NCI-H1092 (cell line): ENCODE measurements at places on chromosomes 13 and 19.

DNA sequence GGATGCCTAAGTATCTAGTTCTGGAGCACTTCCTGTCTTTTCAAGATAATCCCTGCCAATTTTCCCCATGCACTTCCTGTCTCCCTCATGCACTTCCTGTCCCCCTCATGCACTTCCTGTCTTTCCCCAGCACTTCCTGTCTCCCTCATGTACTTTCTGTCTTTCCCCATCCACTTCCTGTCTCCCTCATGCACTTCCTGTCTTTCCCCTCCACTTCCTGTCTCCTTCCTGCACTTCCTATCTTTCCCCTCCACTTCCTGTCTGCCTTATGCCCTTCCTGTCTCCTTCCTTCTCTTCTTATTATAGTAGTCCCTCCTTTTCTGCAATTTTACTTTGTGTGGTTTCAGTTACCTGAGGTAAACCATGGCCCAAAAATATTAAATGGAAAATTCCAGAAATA, 3.0 kb upstream of the TNNT1 start:
- DNase-seq = no peak

DNA sequence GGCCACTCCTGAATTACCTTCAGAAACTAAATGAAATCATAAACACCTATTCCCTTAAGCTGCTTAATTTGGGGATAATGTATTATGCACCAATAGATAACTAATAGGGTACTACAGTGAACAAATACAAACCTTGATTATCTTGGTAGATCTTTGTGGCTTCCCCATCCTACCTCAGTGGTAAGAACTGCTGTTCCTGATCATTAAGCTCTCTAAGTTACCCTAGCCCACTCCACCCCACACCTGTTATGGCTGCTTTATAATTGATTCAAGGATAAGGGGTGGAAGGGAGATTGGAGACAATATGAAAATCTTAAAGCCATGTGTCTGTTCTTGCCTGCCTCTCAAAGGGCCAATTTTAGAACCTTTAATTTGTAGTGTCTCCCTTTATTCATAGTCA, 121.2 kb downstream of the LMO7 start:
- DNase-seq = no peak

GRCh38 chr13:39411511-39411910, 191.5 kb downstream of the LHFPL6 start:
- no peak for DNase-seq

GRCh38 chr13:77506874-77507273, 28.6 kb upstream of the SCEL start:
- no peak for DNase-seq

GRCh38 chr19:46915386-46915785, 54.6 kb downstream of the ARHGAP35 start:
- DNase-seq = no peak

- no peak for DNase-seq
Observed at GRCh38 chr19:2371656-2372055, 11.6 kb downstream of the TMPRSS9 start.

- no peak for DNase-seq
Observed at GRCh38 chr13:33308863-33309262, 23.3 kb upstream of the STARD13 start.

DNA sequence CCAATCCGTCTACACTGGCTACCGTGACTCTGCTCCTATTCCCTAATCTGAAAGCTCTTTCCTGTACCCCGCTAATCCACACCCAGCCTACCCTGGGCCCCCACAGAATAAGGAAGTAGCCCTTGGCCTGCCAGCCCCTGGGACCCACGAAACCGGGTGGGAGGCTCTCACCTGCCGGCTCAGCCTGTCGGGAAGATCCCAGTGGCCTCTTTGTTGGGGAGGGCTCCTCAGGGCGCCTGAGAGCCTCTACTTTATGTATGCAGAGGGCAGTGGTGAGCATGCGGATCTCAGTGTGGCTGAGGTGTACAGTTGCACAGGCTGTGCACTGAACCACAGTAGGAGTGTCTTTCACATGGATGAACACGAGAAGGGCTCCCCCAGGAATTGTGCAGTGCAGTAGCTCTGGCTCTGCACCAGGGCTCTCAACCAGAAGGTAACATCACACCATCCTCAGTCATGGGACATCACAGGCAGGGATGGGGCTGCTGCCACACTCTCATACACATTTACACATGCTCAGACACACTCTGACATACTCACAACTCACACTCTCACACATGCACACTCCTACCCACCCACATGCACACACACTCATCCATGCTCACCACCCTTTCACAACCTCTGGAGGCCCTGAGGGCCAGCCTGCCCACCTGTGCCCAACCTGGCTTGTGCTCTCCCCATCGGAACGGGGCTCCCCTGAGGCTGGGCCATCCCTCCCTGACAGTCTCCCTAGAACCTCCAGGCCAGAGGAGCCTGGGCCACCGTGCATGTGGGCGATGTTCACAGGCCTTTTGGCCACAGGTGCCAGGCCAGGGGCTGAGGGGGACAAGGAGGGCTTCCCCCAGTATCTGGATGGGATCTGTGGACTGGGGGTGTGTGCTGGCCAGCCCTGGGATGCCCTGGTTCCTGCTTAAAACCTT, 135.0 kb downstream of the URI1 start:
- DNase-seq = no peak

GRCh38 chr19:32891609-32892008, 22.0 kb upstream of the SLC7A9 start:
- no peak for DNase-seq

DNA sequence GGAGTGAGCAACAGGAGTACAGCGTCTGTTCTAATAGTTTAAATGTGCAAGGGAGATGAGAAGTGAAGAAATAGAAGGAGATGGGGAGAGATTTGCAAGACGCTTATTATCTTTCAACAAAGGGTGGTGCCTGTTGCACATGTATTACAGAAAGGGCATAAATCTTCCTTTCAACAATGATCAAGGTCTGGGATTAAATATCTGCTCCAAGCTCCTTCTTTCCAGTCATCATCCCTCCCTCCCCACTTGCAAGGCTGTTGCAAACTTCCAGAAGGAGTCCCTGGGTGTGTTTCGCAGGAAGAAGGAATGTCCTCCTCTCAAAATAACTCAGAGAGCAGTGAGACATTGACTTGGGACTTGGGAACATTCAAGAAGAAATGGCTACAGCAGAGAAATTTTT, 63.5 kb upstream of the MYCBP2 start:
- DNase-seq = no peak

DNA sequence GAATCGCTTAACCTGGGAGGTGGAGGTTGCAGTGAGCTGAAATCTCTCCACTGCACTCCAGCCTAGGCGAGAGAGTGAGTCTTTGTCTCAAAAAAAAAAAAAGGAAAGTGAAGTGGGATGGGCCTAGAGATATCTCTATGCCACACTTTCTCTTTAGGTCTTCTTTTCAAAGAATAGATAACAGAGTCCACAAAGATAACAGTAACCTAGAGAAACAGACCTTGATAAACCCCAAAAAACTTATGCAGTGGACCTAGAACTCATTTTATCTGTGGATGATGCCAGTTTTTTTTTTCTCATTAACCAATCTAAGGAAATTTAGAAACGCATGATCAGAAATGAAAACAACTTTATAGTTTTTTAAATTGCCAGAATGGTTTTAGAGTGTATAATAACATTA, 227.4 kb downstream of the LHFPL6 start:
- no peak for DNase-seq

DNA sequence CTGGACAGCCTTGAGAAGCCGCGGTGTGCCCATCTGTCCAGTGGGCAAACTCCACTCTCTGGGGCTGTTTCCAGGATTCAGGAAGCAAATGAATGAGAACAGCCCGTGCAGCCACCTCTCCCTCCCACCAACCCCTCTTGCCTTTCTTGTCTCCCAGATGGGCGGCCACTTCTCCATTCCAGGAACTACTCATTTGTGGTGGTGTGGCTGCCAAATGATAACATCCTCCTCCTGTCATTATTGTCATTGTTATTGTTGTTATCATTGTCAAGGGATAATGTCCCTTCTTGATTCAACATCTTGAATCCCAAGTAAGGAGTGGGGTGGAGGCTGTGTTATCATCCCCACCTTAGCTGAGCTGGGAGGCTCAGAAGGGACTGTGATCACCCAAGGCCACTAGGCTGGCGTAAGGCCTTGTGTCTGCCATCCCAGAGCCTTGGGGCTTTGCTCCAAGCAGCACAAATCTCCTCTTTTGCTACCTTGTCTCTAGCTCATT, 1.6 kb downstream of the DNM2 start:
- no peak for DNase-seq
